ENCODE measurements at places on chromosomes 3 and 15.

GRCh38 chr3:126035362-126036050, 48.4 kb downstream of the SLC41A3 start:
- no peak for DNase-seq

DNA sequence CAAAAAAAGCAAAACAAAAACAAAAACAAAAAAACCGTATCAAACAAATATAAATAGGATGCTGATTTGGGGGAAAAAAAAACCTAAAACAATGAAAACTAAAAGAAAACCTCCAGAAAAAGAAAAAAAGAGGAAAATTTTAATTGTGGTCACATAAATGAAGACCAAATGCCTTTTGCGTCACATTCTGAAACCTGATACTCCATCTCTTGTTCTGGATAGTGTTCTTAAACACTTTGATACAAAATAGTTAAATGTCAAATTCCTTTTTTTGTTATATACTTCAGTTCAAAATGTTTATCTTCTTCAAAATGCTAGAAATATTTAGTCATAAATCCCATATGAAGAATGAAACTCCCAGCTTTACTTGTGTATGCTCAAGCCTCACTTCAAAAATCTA, 31.0 kb downstream of the COPS2 start:
- DNase-seq = no peak

- no peak for DNase-seq
These were observed 339.7 kb upstream of the NR2F2 start for GRCh38 chr15:95990833-95991232.

GRCh38 chr3:103388214-103388613, 953.4 kb downstream of the ZPLD1 start:
- no peak for DNase-seq

DNA sequence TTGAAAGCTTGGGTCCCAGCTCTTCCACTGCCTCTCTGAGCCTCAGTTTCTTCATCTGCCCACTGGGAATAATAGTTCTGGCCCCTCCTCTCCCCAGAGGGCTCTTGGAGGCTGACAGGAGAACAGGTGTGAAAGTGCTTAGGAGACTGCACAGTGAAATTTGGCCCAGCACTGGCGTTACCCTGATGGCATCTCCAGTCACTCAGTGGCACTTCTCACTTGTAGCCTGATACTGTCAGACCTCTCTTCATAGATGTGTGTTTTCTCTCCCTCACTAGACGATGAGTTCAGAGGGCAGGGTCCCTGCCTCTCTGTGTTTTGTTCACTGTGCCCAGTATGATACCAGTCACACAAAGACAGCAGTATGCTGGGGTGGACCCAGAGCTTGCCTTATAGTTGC, 22.2 kb upstream of the IGDCC3 start:
- DNase-seq = no peak

DNA sequence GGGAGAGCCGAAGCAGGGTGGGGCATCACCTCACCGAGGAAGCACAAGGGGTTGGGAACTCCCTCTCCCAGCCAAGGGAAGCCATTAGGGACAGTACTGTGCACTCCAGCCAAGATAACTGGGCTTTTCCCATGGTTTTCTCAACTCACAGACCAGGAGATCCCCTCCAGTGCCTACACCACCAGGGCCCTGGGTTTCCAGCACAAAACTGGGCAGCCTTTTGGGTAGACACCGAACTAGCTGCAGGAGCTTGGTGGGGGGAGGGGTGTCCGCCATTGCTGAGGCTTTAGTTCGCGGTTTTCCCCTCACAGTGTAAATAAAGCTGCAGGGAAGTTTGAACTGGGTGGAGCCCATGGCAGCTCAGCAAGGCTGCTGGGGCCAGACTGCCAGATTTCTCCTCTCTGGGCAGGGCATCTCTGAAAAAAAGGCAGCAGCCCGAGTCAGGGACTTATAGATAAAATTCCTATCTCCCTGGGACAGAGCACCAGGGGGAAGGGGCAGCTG, 129.6 kb upstream of the LMCD1 start:
- DNase-seq = no peak

DNA sequence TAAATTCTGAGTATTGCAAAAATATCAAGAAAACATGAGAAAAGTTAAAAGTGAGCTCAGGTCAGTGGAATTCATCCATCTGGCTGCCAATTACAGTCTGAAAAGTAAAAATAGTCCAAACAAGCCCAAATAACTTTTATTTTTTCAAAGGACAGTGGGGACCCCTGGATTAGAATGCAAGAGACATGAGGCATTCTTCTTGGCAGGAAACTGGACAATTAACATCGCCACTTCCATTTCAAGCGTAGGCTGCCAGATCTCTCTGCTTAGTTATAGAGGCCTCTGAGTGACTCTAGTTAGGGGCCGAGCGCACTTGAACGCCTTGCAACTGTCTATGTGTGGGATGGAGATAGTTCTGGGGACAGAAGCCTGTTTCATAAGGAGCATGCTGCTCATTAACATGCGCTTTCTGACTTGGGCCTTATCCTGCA, 189.1 kb downstream of the GHSR start:
- DNase-seq = no peak

DNA sequence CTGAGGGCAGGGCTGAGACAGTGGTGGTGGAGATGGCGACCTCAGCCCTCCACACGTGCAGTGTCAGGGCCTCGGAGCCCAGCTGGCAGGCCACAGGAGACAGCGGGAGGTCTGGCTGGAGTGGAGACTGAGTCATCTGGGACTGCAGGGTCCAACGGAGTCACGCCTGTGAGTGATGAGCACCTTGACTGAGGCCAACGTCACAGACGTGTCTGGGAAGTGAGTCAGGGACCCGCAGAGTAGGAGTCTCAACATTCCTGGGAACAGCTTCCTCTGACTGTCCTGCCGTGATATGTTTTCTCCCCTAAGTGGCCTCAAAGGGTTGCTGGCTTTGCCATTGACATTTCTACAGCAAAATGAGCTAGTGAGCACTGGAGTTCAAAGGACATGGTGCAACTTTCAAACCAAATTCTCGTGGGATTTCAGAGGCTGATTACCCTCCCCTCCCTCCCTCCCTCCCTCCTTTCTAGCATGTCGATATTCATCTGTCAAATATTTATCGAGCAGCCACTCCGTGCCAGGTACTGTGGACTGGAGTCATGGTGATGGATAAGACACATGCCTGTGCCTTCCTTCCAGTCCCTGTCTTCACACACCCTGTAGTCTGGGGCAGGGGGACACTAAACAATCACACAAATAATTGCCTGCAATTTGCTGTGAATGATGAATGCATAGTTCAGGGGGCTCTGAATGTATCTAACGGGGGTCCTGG, 53.3 kb upstream of the AMOTL2 start:
- DNase-seq = no peak

DNA sequence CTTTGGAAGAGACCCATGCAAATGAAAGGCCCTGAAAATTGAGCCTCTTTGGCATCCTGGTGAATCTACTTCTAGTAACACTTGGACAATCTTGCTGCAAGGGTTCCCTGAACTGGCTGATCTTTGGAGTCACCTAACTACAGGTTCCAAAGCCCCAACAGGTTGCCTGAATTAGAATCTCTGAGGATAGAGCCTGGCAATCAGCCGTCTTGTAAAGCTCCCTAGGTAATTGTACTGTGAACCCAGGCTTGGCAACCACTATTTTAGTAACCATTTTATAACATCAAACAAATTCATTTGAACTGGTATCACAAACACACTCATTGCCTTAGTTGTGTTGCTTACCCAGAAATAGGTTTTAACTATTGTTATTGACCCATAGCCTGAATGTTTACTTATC, 20.1 kb downstream of the PAQR9 start:
- no peak for DNase-seq

DNA sequence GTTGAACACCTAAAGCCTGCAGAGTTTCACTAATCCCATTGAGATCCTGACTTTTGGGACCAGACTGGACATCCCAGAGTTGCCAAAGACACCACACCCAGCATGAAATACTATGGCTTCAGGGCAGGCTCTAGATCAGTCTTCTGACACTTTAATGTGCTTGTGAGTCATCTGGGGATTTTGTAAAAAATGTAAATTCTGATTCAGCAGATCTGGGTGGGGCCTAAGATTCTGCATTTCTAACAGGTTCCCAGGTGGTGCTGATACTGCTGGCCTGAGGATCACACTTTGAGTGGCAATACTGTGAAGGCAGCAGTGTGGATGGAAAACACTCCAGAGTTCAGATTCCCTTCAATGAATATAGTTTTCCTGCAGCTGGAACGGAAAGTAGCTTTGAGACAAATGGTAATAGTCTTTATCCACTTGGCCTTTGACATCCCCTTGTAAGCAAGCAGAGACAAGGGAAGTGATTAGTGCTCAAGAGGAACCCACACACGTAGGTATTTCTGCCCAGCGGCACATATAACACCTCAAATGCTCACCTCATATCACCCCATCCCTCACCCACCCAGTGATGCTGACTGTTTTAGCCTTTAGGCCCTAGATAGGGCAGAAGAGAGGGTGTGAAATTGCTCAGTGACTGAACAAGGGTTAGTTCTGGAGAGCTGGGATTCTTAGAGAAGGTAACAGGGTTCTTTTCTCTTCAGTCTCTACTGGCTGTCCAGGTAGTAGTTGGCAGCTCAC, 51.5 kb upstream of the GSK3B start:
- no peak for DNase-seq

- no peak for DNase-seq
These were observed 141.3 kb downstream of the ADAM10 start for GRCh38 chr15:58608129-58608590.

GRCh38 chr15:66703540-66703941, 1.5 kb downstream of the SMAD6 start:
- no peak for DNase-seq

DNA sequence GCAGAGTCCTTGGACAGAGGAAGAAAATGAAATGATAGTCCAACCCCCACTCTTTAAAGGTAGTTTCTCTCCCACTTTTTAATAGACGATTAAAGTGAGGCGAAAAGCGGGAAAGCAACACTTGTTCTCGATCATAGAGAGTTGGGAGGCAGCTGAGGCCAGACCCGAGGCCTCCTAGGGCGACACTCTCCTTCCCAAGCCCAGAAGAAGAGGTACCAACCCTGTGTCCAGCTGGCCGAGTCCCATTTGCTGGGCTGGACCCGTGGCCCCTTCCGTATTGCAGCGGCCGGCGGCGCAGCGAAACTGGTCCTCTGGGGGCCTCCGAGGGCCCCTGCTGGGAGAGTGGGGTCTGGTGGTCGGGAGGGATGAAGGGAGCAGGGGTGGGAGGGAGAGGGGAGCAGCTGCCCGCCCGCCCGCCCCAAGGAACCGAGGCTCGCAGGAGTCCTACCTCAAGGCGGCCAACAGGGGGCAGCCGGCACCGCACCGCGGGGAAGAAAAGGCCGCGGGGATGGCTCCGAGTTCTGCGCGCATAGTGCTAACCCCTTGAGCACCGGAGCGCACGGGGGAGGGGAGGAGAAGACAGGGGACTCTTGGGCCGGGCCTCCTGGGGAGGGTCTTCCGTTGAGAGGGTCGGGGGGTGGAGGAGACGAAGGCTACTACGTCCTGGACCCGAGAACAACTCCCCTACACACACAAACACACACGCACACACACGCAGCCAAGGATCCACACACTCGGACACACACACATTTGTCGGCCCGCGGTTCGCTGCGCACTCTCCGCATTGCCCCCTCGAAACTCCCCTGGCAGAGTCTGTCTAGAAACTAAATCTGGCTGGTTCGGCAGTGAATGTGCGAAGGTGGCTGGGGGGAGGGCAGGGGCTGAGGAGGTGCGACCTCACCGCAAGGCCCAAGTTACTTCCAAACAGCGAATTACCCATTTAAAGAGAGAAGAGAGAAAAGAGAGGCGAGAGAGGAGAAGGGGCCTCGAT, 2.0 kb downstream of the WNT5A start:
- DNase-seq = no peak

- no peak for DNase-seq
These were observed 705 bp downstream of the NIPA2 start for GRCh38 chr15:22839046-22839695.

DNA sequence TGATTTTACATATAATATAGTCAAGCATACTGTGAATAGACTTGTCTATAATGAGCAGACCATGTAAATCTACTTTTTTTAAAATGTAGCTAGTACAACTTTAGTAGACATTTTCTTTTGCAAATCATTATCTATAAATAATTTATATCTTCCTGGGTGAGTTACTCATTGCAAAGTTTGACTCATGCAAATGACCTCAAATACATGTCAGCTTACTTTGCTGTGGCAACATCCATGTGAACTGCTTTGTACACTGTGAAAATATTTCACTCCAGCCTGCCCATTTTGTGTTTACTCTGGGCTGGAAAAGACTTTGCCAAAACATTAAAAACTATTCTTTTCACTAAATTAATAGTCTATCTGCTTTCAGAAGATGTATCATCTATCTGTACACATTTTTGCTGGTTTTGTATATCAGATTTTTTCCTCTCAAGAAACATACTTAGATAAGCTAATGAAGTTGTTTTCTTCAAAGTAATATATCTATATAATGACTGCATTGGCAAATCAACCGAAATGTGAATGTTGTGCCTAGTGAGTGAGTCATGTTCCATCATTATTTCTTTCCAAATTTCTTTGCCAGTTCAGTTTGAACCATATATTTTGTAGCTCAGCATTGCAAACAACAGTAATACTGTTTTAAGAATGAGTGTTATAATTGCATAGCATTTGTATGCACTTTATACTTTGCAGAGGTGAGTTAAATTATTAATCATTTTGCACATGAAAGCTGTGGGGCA, 26.5 kb downstream of the IGSF10 start:
- DNase-seq = no peak

DNA sequence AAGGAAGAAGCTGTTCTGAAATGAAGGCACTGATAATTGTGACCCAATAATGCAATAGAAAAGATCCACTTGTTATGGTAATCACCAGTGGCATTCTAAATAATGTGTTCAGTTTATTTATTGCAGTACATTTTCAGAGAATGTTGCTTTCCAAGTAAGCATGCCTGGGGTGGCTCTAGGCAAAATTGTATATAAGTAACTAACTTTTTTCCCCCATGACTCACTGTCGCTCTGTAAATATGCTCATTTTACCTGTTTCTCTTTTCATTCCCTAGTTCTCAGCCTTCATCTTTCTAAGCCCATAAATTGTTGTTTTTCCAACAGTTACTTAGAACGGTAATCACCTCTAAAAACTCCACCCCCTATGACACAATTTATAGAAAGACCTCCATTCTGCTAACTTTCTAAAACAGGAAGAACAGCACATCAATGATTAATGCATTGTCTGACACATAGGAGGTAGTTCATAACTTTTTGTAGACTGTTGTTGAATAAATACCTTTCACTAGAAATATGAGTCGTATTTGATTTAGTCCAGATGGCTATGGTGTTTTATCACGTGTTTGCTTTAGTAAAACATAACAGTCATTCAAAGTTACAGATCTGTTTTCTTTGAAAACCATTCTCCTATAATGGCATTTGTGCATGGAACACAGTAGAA, 143.1 kb downstream of the LSAMP start:
- no peak for DNase-seq

DNA sequence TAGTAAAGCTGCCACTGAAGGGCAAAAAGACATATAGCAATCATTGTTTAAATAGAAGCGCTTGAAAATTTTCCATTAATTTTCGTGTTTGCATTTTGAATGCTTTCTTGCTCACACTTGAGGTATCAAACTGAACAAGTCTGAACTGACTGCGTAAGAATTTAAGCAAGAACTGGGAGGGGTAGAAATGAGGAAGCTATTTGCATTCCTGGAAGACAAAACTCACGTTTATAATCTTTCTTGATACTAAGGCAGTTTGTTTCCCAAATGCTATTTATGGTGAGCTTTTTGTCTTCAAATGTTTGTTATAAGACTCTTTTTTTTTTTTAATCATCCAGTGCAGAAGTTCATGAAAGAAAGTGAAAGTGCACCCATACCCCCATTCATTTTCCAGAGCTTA, 499.8 kb upstream of the TPRG1 start:
- no peak for DNase-seq

GRCh38 chr15:47998619-47999019, 122.2 kb upstream of the SLC24A5 start:
- DNase-seq = no peak

- DNase-seq = no peak
These were observed 50.3 kb upstream of the SEC13 start for GRCh38 chr3:10371167-10371566.
